ENCODE measurements at places on chromosomes 1 and 21.
A peak's percentile ranks its signal among the peaks of the same experiment; 100 is the strongest.

- DNase-seq, result no peak
Observed at GRCh38 chr1:93811326-93812065, 67.5 kb downstream of the DNTTIP2 start.

DNA sequence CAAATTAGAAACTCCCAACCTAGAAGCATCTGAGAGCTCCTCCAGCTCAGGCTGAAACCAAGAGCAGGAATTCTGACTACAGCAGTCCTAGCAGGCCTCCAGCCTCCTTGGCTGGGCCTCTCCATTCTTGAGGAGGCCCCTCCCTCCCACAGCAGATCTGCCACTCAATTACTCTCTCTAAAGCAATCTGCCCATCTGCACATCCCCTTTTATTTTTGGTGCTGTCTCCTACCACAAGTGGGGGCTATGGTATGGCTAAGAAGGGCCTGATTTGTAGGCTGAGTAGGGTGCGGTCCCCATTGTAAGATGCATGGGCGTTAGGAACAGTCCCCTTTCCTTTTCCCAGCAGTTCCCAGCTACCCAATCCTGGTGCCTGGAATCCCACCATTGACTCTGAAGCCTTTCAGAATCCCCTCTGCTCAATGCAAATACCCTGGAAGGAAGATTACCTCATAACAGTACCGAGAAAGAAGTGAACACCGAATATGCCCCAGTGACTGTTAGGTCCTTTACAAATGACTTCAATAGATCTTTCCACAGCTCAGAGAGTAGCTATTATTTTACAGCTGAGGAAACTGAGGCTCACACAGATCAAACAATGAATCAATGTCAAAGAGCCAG is 11.6 kb upstream of the TTC39A start:
- DNase-seq, result no peak

DNA sequence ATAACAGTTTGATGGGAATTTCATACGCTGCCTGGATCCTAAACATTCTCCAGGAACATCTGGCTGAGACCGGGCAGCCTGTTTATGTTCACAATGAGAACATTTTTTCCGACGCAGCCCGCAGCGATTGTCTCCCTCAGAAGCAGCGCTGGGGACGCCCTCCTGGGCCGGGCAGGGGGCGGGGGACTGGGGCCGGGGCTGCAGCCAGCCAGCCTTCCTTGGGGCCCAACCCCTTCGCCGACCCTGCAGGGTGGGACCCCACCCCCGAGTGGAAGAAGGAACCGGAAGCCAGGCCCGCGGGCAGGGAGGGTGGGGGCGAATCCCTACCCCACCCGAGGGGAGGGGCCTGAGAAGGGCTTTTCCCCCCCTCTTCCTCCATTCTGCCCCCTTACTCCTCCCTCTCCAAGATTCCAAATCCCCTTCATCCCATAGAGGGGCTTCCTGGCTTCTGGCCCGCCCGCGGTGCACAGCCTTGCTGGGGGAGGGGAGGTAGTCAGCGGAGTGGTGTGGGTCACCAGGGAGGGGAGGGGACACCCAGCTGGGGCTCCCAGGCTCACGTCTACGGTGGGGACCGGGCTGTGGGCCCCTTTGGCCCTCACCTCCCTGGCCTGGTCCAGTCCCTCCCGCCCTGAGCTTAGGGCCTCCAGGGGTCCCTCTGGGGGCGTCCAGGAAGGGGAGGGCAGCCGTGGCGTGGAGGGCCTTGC is 60.6 kb downstream of the WNT9A start:
- DNase-seq, result no peak

DNA sequence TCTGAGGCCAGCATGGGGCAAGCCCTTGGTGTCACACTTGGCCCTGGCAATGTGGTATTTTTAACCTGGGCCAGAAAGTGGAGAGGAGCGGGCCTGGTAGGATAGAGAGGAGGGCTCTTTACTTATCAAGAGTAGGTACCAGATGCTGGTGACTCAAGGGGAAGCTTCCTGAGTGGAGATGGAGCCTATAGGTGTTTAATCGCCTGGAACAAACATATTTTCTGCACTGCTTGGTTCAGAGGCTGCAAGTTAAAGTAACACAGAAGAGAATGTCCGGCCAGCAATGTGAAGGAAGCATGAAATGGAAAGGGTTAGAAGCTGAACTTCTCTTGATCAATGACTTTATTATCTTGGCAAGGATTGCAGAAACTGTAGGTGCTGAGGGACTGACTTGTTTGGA is 74.3 kb downstream of the DDR2 start:
- DNase-seq, result no peak

GRCh38 chr1:84750110-84750730 is 60.0 kb upstream of the SSX2IP start:
- no peak for DNase-seq

DNA sequence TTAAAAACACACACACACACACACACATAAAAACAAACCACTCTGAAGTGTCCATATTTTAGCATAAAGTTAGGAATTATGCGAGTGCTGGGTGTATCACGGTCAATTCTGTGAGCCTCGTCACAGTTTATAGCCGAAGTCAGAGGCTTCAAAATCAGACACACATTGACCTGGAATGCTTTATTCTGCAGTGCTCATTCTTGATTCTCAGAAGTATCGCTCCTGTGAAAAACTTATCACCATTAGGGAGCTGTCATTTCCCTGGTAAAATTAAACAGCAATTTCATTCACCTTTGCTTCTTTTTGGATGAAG is 8.7 kb upstream of the IRF2BP2 start:
- no peak for DNase-seq

GRCh38 chr1:199646761-199647160 is 380.7 kb upstream of the NR5A2 start:
- DNase-seq, result no peak

DNA sequence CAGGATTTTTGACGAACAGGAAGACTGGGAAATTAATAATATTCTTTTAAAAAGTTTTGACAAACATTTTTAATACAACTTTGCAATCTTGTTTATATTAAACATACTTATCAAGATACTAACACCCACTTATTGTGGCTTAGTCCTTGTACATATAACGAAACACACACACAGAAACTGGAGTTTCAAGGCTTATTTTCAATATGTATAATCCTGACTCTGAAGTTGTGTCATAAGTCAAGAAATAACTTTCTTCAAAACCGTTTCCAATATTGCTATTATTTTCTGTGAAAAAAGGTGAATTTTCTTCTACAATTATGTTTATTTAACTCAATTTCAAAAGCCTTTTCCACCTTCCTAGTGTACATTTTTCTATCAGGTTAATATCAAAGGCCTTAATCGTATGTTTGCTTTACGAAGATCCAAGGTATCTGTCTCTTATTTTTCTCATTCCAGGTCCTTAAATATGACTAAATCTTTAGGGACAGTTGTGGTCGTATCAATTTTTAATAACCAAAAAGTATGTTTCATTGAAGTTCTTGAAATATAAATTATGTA is 1.8 kb downstream of the CDKN2C start:
- no peak for DNase-seq

DNA sequence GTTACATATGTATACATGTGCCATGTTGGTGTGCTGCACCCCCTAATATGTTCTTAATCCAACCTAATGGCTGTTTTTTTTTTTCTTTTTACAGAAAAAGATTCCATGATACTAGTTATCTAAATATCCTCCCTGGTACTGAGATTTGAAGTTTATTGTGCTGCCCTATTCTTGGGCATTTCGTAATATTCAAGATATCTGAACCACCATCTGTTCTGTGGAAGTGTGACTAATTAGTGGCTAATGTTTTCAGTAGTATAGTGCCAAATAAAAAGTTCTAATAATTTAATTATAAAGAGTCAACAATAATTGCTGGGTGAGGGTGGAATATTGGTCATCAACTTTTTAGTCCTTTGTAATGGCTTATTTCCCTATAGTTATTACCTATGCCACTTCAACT is 217.5 kb downstream of the GABPA start:
- DNase-seq, result no peak

GRCh38 chr1:113372546-113372945 is 17.8 kb upstream of the MAGI3 start:
- DNase-seq, result no peak

- DNase-seq, result no peak
Observed at GRCh38 chr1:210385228-210385627, 56.5 kb downstream of the HHAT start.

GRCh38 chr1:238061967-238062613 is 171.4 kb upstream of the ZP4 start:
- DNase-seq, result no peak

DNA sequence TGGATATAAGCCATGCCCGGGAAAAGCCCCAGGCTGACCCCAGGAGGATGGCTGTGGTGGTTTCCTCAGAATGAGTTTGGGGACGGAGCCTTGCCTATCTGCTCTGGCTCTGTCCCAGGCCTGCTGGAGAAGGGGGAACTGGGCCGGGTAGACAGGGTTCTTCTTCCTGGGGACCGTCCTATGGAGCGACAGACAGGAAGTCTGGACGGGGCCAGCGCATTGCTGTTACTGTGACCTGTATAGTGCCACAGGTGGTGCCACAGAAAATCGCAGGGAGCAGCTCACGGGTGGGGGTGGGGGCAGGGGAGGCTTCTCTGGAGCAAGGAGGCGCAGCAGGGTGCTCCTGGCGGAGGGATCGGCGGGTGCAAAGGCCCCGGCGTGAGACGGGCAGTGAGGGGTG is 36.4 kb downstream of the CFAP74 start:
- DNase-seq, result no peak

GRCh38 chr1:46687093-46687659 is 15.5 kb downstream of the TEX38 start:
- peak; percentile 14 for DNase-seq

- DNase-seq, result no peak
Observed at GRCh38 chr1:233635765-233636502, 22.0 kb downstream of the KCNK1 start.

- no peak for DNase-seq
Observed at GRCh38 chr1:221961532-221962292, 219.8 kb upstream of the DUSP10 start.

DNA sequence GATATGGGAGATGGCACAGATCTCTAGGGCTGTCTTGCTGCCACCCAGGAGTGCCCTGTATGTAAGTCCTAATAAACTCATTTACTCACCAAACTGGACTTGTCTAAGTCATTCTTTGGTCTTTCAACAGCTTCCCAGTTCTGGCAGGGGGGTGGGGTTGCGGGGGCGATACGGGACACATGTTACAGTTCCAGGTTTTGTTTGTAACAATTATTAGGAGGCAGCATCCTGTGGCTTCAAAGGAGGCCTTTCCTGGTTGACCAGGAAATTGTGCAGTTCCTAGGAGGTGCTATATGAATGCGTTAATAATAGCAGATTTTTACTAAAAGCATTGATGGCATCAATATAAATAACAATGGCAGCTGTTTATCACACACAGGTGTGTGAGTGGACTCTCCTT is 42.7 kb upstream of the TRIM45 start:
- DNase-seq, result no peak

DNA sequence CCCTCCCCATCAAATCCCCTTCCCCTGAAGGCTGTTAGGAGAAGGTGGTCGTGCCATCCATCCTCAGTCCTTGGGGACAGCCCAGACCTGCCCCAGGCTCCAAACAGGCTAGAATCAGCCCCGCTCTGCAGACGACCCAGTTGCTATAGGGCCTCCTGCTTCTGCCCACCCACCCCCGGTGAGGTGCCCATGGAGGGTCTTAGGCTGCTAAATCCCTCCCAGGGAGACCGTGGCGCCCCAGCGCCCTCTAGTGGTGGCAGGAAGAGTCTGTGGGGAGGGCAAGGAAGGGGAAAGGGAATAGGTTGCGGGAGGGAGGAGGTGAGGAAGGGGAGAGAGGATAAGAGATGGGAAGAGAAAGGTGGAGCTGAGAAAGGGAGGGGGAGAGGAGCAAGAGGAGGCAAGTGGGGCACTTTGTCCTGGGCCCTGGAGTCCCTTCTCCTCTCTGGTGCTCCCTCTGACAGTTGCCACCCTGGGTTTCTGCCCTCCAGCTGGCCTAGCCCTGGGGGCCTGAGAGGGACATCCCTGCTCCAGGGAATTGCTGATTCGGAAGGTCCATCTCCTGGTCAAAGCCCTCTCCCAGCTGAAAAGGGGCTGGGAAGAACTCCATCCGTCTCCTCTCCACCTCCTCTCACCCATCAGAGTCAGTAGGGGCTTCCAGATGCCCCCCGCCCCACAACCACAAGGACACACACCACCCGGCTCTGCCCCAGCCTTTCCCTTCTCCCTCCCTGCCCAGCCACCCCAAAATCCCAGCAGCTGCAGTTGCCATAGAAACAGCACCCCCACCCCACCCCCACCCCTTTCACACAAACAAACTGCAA is 55.4 kb downstream of the CAMK2N1 start:
- peak; percentile 45 for DNase-seq

- DNase-seq, result no peak
Observed at GRCh38 chr21:46157987-46158451, 2.6 kb upstream of the FTCD start.

DNA sequence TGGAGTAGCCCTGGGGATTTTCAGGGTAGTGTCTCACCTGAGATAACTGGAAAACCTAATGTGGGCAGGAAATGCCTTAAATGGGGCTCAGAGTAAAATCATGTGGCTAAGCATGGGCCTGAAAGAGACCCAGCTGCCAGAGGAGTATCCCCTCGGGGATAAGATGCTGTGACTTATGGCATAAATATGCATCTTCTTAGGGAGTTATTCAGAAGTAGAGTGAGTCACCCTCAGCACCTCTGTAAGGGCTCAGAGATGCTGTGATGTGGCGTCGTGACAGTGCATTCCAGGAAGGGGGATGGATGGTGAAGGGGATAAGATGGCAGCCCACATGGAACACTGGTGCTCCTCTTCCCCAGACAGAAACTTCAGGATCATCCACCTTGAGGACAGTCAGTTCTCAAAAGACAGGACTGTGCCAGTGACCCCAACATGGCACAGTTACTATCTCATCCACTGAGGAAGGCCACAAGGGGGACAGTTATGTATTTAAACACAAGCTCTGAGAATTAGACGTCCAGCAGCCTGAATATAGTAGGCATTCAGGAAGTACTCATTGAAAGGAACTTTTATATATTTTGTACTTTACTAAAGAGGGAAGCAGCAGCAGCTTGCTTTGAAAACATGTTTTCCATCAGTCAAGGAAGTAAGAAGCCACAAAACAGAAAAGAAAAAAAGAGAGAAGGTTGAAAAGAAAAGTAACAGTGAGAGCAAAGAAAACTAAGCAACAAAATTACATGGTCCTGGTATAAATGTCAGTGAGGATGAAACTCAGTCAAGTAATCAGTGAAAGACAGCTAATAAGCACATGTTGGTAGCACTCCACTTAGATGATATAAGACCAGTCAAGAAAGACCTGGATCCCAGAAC is 8.3 kb downstream of the IL24 start:
- no peak for DNase-seq

DNA sequence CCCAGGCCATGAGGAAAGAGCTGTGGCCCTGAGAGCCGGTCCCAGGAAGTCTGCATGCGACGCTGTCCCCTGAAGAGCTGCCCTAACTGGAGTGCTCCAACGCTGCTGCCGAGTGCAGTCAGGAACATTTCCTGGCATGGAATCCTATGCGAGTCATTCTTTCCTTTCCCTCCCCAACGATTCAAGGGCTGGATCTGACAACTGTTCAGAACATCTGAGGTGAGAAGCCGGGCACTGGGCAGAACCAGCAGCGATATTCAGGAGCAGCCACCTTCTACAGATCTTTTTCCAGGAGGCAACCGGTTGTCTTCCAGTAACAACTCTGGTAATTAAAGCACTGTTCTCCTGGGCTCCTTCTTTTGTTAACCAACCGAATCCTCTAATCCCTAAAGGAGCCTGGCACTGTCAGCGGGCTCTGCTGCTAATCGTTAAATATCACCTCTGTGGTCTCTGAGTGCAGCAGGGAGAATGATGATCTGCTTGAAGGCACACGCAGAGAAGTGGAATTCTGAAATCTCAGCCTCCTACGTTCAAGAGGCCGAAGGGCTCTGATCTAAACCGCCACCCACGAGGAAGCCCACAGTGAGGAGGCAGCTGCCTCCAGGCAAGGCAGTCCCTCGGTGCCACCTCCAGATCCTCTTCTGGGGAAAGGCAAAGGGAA is 55.8 kb downstream of the SLC45A1 start:
- DNase-seq, result peak; percentile 70

GRCh38 chr1:205003358-205004131 is 39.5 kb upstream of the CNTN2 start:
- no peak for DNase-seq
